ENCODE measurements at places on chromosomes 3 and 15. TPM values are rescaled to one million over a fixed set of nuclear protein-coding genes. Genes with fewer than 3 reads are reported as not detected.

The DGKG gene
- 0.75 TPM for polyA plus RNA-seq

The SIDT1 gene
- polyA plus RNA-seq, result 2.8 TPM

The WHAMM gene
- polyA plus RNA-seq, result 13.8 TPM

The CILP gene
- polyA plus RNA-seq, result 4.4 TPM

The GOLGA8K gene
- polyA plus RNA-seq, result 0.57 TPM

The NDN gene
- polyA plus RNA-seq, result 108 TPM

The ECE2 gene
- polyA plus RNA-seq, result 0.14 TPM

The SLC9A9 gene
- 4.1 TPM for polyA plus RNA-seq

The WDR93 gene
- 2.4 TPM for polyA plus RNA-seq

The TGM4 gene
- polyA plus RNA-seq, result 0.10 TPM

The LRTM1 gene
- not detected for polyA plus RNA-seq

The C3orf49 gene
- 0.31 TPM for polyA plus RNA-seq

The PLD1 gene
- polyA plus RNA-seq, result 9.6 TPM

The TRPM1 gene
- 0.19 TPM for polyA plus RNA-seq

The FGD5 gene
- polyA plus RNA-seq, result 24.0 TPM

The CORO2B gene
- 24.9 TPM for polyA plus RNA-seq

The NR2E3 gene
- 0.64 TPM for polyA plus RNA-seq

The DCLK3 gene
- 0.83 TPM for polyA plus RNA-seq

The ABHD17C gene
- 34.8 TPM for polyA plus RNA-seq

The AP3B2 gene
- 3.4 TPM for polyA plus RNA-seq

The EFCC1 gene
- 3.1 TPM for polyA plus RNA-seq

The PPIB gene
- polyA plus RNA-seq, result 544 TPM
